ENCODE measurements at places on chromosomes 2 and 18. TPM values are rescaled to one million over a fixed set of nuclear protein-coding genes. Genes with fewer than 3 reads are reported as not detected.

FAM237A gene
- not detected for total RNA-seq

CFAP65 gene
- not detected for total RNA-seq

LOXHD1 gene
- total RNA-seq = 0.15 TPM

RAB31 gene
- 24.3 TPM for total RNA-seq

TLX2 gene
- not detected for total RNA-seq

ASPRV1 gene
- total RNA-seq = 0.79 TPM

RIT2 gene
- total RNA-seq = not detected

SPP2 gene
- total RNA-seq = not detected

RTP5 gene
- total RNA-seq = not detected

HRH4 gene
- not detected for total RNA-seq

ARL6IP6 gene
- 10.3 TPM for total RNA-seq

CRYBA2 gene
- total RNA-seq = not detected

SKOR2 gene
- total RNA-seq = not detected

RSAD2 gene
- 4.0 TPM for total RNA-seq

FOXD4L1 gene
- total RNA-seq = not detected

KCNG3 gene
- not detected for total RNA-seq

IL1R2 gene
- not detected for total RNA-seq

NT5DC4 gene
- total RNA-seq = not detected

DSEL gene
- total RNA-seq = 6.2 TPM

SIX2 gene
- total RNA-seq = 0.42 TPM

GNAL gene
- 8.7 TPM for total RNA-seq

HOXD12 gene
- total RNA-seq = not detected

NR4A2 gene
- total RNA-seq = 3.2 TPM

MAP2 gene
- total RNA-seq = 4.9 TPM

ERMN gene
- total RNA-seq = 0.29 TPM

PLEK gene
- 4.3 TPM for total RNA-seq

CXCR2 gene
- total RNA-seq = 0.33 TPM

SERTAD2 gene
- total RNA-seq = 20.4 TPM

MAB21L4 gene
- not detected for total RNA-seq

CD207 gene
- total RNA-seq = 0.20 TPM

CHRNA1 gene
- total RNA-seq = not detected

COL6A3 gene
- 164 TPM for total RNA-seq

Measured in right cardiac atrium (tissue), 5 donors.